Germinal center (tissue), 1 donor: ENCODE measurements at places on chromosomes 7 and 10.

DNA sequence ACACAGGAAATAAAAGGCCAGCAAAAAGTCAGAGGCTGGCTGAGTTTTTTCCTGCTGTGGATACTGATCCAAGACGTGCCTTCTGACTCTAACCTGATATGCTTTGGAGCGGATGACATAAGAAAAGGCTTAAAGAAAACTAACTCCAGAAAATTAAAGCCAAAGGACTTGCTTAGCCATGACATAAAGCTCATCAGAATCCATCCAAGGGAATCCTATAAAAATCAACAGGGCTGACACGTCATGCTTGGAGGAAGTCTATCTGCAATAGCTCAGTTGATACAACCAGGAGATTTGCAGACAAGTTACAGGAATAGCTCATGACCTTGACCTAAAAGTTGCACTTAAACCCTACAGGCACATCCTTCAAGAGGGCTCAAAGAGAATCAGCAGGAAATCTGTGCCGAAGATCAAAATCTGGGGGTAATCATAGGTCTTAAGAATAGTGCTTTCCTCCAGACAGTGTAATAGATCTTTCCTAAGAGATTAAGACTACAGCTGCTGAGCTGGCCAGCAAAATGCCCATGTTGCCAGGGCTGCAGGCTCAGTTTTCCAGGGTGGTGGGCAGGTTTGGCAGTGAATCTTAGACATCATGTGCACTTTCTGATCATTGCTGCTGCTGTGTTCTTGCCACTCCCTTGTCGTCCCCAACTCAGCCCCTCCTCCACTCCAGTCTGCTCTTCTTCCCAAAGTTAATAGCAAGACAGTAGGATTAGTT is 111.5 kb upstream of the SVIL start:
- no peak for DNase-seq

- DNase-seq: no peak
Observed at GRCh38 chr7:1284743-1285458, 52.2 kb downstream of the UNCX start.

GRCh38 chr7:5514440-5515035 is 90.9 kb upstream of the TNRC18 start:
- DNase-seq: no peak

GRCh38 chr7:2405601-2406345 is 2.4 kb downstream of the CHST12 start:
- DNase-seq: peak; percentile 33

GRCh38 chr7:114444196-114444595 is 29.6 kb downstream of the FOXP2 start:
- no peak for DNase-seq

DNA sequence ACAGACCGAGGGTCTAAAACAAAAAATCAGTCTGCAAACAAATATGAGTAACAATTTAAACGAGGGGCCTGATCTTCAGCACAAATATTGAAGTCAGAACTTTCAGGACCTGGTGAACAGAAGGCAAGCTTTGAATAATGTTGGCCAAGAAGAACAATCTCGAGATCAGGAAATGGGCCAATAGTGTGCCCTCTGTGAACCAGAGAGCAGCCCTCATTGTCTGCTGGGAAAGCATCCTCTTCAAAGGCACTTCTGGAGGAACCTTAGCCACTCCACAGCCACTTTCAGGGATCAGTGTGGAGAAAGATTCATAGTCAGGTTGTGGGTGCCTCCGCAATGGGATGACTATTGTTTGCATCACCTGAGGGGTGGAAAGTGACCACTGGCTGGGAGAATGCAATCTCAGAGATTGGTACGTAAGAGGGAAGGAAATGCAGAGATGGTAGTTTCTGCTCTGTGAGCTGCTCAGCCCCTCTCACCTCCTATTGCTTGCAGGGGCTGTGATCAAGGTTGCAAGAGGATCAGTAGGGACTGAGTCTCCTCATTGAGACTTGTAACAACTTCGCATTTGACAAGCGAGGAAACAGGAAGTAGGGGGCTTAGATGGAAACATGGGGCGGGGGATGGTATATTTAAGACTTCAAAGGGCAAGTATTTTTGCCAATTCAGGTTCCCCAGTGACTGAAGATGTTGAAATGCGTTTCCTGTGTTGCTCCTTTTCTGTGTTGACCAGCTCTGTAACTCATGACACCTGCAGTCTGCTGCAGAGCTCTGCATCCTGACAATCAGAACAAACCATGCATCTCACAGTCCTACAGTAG is 28.4 kb upstream of the IFRD1 start:
- no peak for DNase-seq

DNA sequence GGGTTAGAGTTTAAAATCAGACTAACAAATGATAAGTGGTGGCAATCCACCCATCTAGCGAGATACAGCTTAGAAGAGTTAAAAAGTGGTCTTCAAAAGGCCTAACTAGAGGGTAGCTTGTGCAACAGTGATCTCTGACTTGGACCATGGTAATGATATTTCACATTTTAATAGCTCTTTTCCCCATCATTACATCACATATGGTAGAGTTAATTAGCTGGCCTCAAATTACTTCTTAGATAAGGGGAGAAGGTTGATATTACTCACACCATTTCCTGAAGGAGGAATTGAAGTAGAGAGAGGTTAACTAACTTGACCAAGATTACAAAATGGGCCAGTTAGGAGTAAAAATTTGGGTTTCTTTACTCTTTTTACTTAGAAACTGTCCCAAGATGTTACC is 223.6 kb downstream of the PHTF2 start:
- DNase-seq: no peak

GRCh38 chr7:112182749-112183148 is 23.4 kb downstream of the DOCK4 start:
- no peak for DNase-seq

GRCh38 chr10:72764151-72764550 is 72.2 kb downstream of the MCU start:
- no peak for DNase-seq

DNA sequence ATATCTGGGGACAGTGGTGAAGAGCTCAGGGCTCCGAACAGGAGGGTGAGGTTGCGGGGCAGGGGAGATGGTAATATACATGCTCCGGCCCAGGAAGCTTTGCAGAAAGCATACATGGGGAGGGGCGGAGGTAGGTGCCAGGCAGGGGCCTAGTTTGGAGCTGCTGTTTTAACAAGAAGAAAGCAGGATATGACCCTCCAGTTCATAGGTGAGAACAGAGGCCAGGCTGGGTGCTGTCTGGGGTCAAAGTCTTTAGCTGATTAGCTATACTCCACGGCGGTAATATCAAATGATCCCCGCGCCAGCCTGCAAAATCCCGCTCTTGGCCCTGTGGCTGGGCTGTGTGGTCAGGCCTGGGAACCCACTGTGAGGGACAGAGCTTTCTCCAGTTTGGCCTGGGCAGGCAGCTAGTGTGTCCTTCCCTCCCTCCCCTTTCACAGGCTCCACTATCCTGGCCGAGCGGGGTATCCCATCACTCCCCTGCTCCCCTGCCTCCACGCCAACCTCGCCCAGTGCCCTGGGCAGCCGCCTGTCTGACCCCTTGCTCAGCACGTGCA is 95.6 kb downstream of the NEURL1 start:
- no peak for DNase-seq

DNA sequence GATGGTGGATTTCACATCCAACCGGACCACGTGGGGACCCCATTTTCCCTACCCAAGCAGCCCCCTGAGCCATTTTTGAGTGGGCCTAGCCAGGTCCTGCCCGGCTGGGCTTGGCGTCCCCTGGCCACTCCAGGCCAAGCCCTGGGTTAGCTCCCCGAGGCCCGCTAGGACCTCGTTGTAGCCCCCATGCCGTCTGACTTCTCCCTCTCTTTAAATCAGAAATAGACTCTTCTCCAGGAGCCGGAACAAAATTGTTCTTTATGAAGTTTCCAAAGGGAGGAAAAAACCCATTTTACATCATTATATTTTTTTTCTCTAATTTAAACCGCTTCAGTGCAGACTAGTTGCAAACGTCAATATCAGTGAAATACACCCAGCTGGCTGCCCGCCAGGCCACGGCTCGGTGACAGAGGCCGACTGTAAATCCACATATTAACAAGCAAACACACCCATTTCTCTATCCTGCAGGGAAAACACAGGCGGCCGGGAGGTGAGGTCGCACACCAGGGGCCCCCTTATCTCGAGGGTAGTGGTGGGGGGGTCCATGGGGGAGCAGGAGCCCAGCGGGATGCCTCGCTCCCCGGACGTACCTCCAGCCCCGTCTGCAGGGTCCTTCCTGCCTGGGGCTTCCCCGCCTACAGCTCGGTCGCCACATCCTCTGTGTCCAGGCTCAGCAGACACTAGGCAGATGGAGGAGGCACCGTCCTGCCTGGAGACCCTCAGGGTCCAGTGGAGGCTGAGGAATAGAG is 72.7 kb downstream of the ELFN1 start:
- no peak for DNase-seq

GRCh38 chr7:107506674-107507339 is 37.0 kb downstream of the GPR22 start:
- peak; percentile 3 for DNase-seq

- no peak for DNase-seq
Observed at GRCh38 chr7:20290505-20291111, 40.1 kb upstream of the ITGB8 start.

- no peak for DNase-seq
Observed at GRCh38 chr10:18397906-18398305, 253.5 kb downstream of the NSUN6 start.

DNA sequence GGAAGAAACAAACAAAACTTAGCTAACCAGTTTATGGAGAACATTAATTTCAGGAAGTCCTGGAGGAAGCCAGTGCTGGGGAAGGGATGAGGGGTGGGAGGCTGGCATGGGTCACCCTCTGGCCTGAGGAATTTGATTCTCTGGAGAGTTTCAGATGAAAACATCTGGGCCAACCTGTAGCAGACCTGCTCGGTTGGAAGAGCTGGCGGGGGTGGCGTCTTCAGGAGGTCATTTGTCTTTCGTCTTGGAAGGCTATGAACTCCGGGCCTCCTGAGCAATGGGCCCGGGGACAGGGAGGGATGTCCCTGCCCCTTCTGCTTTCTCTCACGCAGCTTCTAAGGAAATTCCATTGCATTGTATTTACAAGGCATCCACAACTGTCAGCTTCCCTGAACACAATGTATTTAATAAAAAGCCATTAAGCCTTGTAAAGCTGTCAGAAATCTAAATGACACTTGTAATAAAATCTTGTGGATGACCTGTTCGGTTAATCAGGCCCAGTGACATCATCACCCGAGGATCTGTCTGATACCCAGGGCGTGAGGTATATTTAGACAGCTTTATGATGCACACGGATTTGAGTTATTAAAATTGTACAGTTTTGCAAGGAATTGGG is 250.5 kb downstream of the RAB11FIP2 start:
- no peak for DNase-seq

DNA sequence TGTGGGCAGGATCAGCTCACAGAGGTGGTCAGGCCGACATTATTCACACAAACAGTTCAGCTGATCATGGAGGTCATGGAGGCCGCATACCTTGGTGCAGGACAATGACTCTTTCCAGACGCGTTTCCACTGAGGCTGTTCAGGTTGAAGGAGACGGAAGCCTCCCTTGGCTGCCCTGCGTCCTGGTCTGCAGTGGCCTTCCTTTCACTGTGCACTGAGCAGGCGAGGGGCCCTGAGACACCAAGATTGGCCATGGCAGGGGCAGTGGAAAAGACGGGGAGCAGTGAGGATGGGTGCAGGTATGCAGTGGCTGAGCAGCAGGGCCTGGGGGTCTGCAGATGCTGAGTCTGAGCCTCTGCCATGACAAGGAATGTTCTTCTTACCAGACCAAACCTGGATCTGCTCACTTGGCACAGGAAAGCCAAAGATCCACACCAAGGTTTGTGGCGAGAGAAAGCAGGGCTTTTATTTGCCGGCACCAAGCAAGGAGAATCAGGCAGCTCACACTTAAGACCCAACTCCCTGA is 263.3 kb downstream of the GLRX3 start:
- DNase-seq: no peak

GRCh38 chr7:93838966-93839365 is 51.6 kb downstream of the TFPI2 start:
- no peak for DNase-seq

- DNase-seq: no peak
Observed at GRCh38 chr7:74722153-74722552, 51.7 kb upstream of the NCF1 start.

DNA sequence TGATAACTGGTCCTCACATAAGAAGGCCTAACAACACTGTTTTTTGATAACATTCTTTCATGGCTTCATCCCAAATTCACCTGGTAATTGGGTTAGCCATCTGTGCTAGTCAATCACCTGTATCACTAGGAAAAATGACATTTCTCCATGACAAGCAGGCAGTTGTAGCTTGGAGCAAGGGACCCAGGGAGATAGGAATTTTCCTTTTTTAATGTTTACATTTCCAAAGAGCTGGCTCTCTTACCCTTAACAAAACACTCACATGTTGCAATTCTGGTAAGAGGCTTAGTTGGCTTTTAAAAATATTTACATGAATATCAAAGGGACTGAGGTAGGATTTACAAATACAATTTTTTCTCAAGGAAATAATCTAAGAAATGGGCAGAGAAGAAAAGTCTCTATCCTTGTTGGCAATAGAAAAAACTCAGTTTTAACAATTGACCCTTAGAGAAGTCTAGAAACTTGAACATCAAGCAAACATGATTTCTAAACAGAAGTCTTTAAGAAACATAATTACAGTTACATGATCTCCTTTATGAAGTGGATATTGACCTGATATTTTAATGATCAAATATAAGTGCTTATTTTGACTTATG is 16.1 kb upstream of the AKR1C1 start:
- DNase-seq: no peak

DNA sequence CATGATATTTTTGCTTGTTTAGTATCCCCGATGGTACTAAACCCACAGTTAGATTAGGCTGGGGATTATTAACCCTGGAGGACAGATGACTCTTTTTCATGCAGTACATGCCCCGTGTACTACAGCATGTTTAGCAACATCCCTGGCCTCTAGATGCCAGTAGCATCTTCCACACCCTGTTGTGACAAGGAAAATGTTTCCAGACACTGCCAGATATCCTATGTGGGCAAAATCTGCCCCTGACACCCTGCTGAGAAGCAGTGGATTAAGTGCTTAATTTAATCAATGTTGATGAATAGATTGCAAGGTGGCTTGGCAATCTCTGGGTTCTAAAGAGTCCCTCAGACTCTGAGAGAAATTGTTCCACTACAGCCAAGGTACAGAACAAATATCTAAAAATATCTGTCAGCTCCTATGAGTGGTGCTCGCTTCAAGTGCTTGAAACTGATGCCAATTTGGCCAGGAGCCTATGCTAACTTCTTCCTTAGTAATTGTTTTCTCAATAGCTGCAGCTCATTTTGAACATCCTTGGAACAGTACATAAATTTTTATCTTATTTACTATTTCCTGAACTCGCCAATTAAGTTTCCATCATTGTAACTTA is 247.0 kb downstream of the SORCS1 start:
- no peak for DNase-seq

GRCh38 chr10:44747593-44748172 is 163.5 kb upstream of the TMEM72 start:
- no peak for DNase-seq

- no peak for DNase-seq
Observed at GRCh38 chr7:70744492-70744891, 387.5 kb upstream of the GALNT17 start.

GRCh38 chr10:43105102-43105955 is 28.5 kb downstream of the RET start:
- peak; percentile 82 for DNase-seq

DNA sequence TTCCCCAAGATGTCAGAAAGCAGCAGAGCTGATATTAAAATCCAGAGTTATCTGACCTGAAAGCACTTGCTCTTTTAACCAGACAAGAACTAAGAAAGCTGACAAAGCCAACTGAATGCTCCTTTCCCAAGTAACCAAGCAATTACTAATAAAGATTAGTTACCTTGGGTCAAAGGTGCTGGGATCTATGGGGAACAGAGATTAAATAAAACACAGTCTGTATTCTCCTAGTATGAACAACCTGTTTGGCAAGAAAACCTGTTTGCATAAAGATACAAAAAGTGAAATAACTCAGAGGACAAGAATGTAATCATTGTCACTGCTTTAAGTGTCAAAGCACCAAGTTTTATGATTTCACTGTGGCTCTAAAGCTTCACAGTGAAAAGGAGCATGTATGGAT is 35.7 kb downstream of the ITPRID1 start:
- DNase-seq: no peak
